ENCODE measurements at places on chromosomes 13 and 19.

GRCh38 chr13:30892966-30893365, 13.1 kb upstream of the MEDAG start:
- no peak for DNase-seq

DNA sequence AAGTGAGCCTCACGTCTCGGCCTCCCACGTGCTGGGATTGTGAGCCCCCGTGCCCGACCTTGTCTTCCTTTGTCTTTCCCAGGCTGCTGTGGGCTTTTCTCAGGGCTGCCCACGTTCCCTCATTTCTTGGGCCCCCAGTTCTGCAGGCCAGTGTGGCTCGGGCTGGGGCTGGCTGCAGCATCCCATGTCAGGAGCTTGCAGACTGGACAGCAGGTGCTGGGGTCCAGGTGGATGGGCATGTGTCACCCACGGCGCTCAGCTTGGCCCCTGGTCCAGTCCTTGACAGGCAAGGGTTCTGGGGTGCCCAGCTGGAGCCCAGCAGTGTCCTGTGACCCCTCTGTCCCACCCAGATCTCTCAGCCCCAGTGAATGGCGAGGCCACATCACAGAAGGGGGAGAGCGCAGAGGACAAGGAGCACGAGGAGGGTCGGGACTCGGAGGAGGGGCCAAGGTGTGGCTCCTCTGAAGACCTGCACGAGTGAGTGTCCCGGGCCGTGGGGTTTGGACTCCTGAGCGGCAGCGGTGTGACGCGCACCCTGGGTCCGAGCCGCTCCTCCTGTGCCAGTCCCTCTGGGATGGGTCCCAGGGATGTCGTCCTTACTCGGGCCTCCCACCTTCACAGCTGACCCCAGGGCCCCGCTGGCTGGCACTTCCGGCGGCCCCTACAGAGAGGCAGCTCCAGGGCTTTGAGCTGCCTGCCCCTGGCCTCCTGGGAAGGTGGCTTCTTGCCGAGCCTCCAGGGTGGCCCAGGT, 17.3 kb downstream of the PLIN4 start:
- no peak for DNase-seq

DNA sequence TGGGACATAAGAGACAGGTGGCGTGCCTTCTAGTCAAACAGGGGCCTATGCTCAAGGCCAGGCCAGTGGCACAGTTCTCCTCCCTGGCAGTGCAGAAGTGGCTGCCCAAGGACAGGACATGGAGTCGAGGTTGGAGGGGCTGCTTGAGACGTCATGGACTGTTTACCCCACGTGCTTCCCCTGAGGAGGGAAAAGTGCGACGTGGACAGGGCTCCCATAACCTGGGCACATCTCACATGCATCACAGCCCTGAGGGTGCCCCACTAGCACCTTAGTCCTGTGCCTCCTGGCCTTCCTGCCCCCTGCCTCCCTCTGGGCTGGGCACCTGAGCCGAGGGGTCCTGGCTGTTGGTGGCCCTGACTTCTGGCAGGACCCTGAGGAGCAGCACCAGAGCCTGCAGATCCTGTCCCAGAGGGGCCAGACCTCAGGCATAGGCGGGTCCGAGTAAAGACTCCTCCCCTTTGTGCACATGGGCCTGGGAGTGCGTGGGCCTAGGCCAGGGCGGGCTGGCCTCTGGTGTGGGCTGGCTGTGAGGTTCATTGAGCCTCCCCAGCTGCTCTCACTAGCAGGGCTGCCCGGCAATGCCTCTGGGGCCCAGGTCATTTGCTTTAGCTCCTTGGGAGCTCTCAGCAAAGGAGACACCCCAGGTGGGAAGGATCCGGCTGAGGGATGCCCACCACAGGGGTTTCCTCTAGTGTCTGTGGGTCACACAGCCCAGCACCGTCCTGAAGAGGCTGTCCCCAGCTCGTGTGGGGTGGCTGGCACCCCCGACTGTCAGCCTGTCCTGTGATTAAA, 65.7 kb downstream of the CEBPG start:
- no peak for DNase-seq

GRCh38 chr13:110677731-110678545, 28.0 kb downstream of the CARS2 start:
- DNase-seq, result no peak

DNA sequence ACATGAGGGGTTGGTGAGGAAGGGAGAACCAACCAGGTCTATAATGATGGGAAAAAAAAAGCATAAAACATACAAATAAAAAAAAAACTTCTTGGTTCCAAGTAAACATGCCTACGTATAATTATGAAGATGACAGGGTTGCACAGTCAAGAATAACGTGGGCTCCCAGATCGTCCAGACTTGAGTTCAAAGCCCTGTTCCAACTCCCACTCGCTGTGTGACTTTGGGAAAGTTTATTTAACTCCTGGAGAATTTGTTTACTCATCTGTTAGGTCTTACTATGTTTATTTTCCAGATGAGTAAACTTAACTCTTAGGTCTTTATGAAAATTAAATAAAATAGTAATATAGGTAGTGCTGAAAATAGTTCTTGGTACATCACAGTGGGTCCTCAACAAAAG, 13.8 kb downstream of the STARD13 start:
- DNase-seq, result no peak

DNA sequence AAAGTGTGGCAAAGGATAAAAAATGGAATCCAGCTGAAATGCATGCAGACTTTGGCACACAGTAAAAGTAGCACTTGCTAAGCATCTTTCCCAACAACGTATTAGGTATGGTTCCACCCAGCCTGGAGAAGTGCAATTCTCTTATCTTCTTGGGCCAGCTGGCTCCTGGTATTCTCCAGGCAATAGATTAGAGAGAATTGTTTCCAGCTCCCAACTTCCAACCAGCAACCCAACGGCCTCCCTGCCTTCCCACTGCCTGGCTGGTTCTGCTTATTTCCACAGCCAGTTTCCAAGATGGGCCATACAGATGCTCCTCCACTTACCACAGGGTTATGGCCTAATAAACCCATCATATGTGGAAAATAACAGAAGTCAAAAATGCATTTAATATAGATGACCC, 133.4 kb downstream of the OXGR1 start:
- no peak for DNase-seq

DNA sequence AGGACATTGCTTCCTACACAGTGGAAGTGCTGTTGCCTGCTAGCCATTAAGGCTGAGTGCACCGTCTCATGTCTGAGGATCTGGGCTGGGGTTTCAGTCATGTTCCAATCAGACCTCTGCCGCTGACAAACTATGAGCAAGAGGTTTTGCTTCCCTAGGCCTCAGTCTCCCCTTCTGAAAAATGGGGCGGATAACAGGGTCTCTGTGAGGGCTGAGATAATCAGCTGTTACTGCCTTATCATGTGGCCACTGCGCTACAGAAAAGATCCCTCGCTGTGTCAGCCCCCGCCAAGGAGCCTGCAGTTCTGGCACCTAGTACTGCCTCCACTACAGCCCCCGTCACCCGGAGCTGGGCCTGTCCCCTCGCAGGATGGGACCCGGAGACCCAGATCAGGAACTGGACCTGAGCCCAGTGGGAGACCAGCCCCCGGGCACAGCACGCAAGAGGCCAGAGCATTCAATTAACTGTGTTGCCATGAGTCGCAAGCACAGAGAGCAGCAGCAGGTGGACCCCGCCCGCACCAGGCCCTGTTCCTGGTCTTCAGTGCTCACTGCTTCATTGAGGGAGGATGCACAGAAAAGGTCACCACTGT, 3.0 kb upstream of the PNKP start:
- DNase-seq, result no peak

DNA sequence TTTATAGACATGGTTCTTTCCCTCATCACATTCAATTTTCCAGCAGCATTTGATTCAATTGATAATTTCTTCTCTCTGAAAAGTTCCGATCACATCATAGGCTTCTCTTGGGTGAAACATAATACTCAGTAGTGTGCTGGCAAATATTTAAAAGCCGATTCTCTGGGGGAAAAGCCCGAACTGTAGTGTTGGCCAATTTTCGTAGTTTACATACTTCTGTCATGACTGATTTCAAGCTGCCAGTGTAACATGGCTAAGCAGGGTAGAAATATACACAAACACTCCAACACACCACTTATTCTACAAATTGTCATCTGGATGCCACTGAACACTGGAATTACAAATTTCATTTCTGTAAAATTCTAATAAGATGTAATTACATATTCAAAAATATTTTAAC, 56.1 kb upstream of the FREM2 start:
- no peak for DNase-seq

- DNase-seq, result no peak
Observed at GRCh38 chr13:113785051-113786010, 26.3 kb downstream of the TMEM255B start.

- no peak for DNase-seq
Observed at GRCh38 chr19:16456652-16457194, 15.0 kb downstream of the EPS15L1 start.

GRCh38 chr13:97911311-97912138, 42.0 kb upstream of the IPO5 start:
- no peak for DNase-seq

GRCh38 chr19:14361824-14362223, 19.4 kb upstream of the ADGRE5 start:
- no peak for DNase-seq

DNA sequence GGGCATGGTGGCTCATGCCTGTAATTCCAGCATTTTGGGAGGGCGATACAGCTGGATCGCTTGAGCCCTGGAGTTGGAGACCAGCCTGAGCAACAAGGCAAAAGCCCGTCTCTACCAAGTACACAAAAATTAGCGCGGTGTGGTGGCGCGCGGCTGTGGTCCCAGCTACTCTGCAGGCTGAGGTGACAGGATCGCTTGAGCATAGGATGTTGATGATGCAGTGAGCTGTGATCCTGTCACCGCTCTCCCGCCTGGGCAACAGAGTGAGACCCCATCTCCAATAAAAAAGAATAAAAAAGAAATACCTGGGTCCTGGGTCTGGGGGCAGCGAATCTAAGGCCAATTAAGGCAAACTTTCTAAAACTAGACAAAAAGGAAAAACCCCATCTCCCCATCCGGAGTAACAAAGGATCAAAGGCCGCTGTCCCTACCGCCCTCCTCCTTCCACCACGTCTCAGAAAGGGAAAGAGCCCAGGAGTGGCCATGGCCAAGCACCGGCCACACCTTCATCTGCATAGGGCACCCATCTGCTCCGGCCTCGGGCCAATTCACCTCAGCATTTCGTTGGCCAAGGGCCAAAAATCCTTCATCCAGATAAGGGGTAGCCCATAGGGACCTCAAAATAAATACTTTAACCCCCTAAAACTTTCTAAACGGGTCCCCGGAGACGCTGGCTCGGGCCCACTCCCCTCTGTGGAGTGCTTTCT, 851 bp downstream of the ZNF320 start:
- DNase-seq, result peak; percentile 16

DNA sequence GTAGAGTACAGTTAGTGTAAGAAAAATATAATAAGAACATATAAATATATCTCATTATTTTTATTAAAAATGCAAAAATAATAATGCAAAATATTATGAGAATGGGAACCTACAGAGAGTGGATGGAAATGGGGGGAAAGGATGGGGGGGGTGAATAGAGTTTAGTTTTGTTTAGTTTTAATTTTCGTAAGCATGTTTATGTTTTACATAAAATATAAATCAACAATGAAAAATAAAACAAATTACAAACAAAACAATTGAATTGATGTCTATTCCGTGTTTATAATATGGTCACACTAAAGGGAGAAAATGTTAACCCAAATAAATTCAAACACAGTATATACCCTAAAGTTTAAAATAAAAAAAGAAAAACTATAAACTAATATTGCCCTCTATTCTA, 1717.4 kb upstream of the SPRY2 start:
- no peak for DNase-seq

- DNase-seq, result no peak
Observed at GRCh38 chr13:105611424-105611823, 924.0 kb downstream of the EFNB2 start.

DNA sequence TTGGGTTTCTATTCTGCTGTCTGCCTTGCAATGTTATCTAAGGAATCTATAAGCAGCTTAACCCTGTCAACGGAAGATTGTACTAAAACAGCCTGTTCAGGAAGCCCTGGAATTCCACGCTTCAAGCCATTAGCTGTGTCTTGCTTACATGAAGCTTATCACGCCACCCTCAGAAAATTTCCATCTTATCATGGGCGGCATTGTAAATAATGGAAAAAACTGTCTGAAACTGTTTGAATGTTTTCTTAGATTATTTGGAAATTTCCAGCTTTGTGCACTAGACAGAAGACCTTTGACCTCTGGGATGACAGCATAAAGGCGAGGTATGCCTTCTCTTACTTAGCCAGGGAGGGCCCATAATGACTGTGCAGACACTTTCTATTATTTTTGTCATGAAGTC, 319.7 kb downstream of the KCNRG start:
- no peak for DNase-seq

- no peak for DNase-seq
Observed at GRCh38 chr19:21688464-21688863, 78.9 kb downstream of the ZNF100 start.

DNA sequence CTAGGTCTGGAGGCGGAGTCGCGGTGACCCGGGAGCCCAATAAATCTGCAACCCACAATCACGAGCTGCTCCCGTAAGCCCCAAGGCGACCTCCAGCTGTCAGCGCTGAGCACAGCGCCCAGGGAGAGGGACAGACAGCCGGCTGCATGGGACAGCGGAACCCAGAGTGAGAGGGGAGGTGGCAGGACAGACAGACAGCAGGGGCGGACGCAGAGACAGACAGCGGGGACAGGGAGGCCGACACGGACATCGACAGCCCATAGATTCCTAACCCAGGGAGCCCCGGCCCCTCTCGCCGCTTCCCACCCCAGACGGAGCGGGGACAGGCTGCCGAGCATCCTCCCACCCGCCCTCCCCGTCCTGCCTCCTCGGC, at the start of gene SLC5A5:
TSS of gene SLC5A5 (plus strand) at position 68 of the 373 bp plus-strand sequence. CDS start 375 bp downstream, outside the sequence.
- no peak for DNase-seq

GRCh38 chr13:114102521-114103288, 29.7 kb downstream of the RASA3 start:
- no peak for DNase-seq

DNA sequence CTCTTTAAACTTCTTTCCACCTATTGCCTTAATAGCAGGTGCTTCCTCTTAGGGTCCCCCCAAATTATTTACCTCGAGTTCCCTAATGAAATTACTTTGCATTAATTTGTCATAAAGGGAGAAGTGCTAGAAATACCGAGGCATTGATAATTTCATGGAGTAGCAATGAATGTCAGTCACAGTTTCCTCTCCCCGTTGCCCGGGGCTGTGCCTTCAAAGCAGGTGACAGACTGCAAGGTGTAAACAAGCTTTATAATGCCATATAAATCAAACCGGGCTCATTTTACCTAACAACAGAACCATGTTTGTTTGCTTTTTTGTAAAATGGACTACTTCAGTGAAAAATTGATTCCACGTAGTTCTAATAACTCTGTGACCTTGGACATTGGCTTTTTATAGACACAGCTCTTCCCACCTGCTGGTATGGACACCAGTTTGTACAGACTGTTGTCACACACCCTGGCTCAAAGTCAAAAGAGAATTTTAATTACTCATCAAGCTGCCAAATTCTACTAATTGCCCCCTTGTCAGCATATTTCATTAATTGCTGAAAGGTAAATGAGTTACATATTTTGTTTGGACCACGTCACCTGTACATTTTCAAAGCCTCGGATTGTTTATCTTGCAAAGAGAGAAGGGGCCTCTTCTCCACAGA, 171.1 kb downstream of the STK24 start:
- no peak for DNase-seq

DNA sequence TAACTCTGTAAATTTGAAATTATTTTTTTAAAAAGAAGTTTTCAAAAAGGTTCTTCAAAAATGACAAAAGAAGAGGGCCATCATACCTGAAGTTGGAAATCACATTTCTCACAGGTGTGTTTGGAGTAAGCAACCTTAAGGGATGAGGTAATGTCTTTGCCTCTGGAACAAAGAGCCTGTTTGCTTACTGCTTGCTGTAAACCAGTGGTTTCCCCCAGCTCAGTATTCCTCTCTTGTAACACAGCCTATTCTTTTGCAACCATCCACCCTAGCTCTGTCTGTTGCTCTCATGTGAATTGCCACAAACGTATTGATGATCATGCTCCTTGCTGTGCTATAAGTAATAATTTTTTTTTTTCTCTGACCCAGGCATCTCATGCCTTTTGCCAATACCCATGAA, 38.1 kb downstream of the UCHL3 start:
- DNase-seq, result no peak
